ACHN (cell line): ENCODE measurements at places on chromosomes 4 and X.

DNA sequence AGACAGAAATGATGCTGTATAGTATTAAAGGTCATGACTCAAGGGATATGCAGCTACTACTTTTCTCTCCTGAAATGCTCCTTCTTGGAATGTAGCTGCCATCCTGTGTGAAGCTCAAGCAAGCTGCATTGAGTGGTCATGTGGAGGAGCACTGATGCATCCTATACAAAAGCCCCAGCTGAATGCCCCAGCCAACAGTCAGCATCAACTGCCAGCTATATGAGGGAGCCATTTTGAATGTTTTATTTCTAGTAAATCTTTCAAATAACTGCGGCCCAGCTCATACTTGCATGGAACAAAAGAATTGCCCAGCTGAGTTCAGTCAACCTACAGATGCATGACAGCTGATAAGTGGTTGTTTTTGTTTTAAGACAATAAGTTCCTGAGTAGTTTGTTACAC lies 165.0 kb upstream of the GEMIN8 start:
- DNase-seq, result no peak

GRCh38 chr4:90254357-90254756 lies 127.2 kb downstream of the CCSER1 start:
- no peak for DNase-seq

DNA sequence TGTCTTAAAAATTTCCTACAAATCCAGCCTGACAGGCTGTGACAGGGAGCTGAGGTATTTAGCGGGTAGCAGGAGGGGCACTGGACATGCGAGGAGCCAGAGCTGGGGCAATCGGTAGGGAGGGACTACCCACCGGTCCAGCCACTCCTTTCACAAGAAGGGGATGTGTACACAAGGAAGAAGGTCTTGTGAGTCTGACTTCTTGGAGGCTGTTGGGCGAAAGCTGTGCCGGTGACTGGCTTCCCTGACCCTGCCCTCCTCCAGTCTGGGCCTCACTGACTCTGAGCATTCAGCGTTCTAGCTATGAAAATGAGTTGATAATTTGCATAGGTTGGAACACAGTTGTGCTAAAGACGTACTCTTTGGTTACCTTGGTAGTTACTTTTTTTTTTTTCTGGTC lies 12.7 kb upstream of the CXCL8 start:
- DNase-seq, result peak; percentile 89

- no peak for DNase-seq
Measured at GRCh38 chrX:53704294-53704693, 17.8 kb upstream of the HUWE1 start.

GRCh38 chr4:106034751-106035150 lies 139.5 kb downstream of the NPNT start:
- DNase-seq, result no peak

DNA sequence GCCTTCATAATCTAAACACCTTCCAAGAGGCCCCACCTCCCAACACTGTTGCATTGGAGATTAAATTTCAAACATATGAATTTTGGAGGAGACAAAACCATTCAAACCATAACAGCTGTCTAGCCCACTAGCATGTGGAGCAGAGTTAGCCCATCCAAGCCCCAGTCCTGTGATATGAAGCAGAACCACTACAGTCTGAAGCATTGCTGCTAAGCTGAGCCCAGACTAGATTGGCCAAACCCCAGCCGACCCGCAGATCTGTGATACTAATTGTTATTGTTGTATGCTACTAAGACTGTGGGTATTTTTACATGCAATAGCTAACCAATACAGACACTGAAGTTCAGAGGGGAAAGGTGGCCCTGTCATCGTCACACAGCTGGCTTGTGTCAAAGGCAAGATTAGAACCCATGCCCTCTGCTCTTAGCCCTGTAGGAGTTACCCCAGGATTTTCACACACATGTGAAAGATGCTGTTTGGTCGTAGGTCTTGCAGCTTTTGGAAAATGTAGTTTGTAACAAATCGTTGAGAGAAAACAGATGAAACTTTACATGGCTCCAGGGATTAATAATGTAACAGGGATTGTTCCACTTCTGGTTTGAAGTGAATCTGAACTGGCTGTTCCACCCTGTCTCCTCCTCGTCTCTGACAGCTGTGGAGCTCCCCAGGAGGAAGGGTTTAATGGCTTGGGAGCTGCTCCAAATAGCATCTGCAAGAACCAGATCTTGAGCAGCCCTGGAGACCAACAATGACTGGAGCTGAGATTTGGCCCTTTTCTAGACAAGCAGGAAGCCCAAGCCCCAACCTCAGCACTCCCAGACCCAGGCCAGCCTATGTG lies 517.5 kb downstream of the MID1IP1 start:
- no peak for DNase-seq

GRCh38 chrX:69285881-69286564 lies 120.8 kb upstream of the PJA1 start:
- DNase-seq, result peak; percentile 18

GRCh38 chr4:74793757-74794381 lies 454 bp downstream of the BTC start:
- DNase-seq, result peak; percentile 74

GRCh38 chr4:105951198-105951597 lies 55.9 kb downstream of the NPNT start:
- DNase-seq, result no peak

GRCh38 chr4:94642561-94642866 lies 115.2 kb upstream of the BMPR1B start:
- no peak for DNase-seq

DNA sequence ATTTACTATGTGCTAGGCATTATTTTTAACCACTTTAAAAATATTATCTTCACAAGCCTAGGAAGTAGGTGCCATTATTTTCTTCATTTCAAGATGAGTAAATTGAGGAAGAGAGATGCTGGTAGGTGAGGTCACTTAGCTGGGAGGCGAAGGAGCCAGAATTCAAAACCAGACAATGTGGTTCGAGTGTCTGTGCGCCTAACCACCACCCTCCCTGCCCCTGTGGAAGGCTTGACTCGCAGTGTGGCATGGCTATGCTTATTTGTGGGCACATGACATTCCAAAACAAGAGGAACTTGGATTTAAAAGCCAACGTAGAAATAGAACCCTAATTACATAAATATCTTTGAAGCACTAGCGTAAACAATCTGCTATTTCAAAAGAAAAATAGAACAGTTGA lies 226.6 kb upstream of the PITX2 start:
- DNase-seq, result no peak

DNA sequence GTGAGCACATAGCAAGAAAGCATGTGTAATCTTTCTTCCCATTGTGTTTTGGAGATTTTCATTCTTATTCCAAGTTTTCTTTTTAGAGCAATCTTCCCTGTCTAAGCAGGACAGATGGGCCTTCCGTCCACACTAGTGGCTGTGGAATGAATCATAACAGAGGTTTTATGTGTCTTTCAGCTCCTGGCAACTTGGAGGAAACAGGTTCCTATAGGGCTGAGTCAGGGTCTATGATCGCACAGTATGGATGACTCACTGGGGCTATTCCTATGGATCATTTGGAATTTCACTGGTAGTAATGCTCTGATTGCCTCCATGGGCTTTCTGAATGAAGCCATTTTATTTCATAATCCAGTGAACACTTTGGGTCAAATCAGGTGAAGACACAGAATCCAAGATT lies 51.8 kb upstream of the CBLL2 start:
- no peak for DNase-seq

- DNase-seq, result no peak
Measured at GRCh38 chr4:40722576-40723161, 27.1 kb upstream of the NSUN7 start.

GRCh38 chr4:47031011-47031678 lies at the start of gene GABRB1:
Gene GABRB1, plus strand, starts transcription at chr4:47031567.
- DNase-seq, result peak; percentile 11

DNA sequence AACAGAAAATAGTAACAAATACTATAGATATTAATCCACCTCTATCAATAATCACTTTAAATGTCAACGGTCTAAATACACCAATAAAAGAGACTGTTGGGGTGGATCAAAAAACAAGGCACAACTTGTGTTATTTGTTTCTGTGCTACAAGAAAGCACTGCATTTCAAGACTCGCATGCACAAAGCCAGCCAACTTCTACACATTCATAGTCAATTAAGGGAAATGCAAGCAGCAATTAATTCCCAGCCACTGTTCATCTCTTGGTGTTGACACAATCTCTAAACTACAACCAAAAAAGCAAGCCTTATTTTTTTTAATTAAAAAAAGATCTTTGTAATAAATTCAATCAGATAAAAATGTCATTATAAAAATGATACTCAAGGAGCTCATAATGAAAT lies 67.6 kb downstream of the JAKMIP1 start:
- DNase-seq, result no peak

DNA sequence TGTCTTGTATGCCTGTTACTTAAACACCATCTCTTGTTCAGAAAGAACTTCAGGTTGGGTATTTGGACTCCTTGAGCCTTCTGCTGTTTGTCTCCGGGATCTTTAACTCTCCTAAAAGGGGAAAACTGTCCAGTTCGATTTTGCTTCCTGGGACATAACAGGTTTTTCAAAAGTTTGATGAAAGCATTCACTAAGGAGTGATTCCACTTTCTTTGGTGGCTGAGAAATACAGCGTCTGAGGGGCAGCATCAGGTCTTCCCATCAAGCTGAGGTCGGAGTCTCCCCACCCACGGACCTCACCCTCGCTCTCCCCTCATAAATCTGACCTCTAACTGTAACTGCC lies 1.4 kb downstream of the AFAP1 start:
- no peak for DNase-seq

DNA sequence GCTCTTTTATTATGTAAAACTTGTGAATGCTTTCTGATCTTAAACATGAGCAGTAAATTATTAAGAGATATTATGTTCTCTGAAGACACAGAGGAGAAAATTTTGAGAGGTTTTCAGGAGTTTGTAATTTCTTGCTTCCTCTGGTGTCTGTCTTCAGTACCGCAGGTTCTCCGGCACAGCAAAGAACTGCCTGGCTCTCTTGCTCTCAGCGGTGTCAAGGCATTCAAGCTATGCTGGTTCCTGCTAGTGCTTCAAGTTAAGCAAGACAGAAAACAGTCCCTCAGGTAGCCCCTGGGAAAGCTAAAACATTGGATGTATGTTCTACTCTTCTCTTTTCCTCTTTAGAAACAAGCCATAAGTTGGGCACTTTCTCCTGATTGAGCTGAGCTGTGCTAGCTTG lies 120.2 kb upstream of the CENPE start:
- DNase-seq, result no peak
